ENCODE measurements at places on chromosomes 12 and 14.

GRCh38 chr12:58764100-58764953 lies 156.0 kb downstream of the LRIG3 start:
- no peak for DNase-seq

GRCh38 chr14:51719955-51720354 lies 68.2 kb downstream of the FRMD6 start:
- no peak for DNase-seq

- DNase-seq, result no peak
Measured at GRCh38 chr14:99119554-99120525, 152.2 kb downstream of the BCL11B start.

- DNase-seq, result peak; percentile 51
Measured at GRCh38 chr14:65352964-65353530, 59.5 kb upstream of the FUT8 start.

- DNase-seq, result no peak
Measured at GRCh38 chr12:92810370-92810769, 107.6 kb downstream of the PLEKHG7 start.

DNA sequence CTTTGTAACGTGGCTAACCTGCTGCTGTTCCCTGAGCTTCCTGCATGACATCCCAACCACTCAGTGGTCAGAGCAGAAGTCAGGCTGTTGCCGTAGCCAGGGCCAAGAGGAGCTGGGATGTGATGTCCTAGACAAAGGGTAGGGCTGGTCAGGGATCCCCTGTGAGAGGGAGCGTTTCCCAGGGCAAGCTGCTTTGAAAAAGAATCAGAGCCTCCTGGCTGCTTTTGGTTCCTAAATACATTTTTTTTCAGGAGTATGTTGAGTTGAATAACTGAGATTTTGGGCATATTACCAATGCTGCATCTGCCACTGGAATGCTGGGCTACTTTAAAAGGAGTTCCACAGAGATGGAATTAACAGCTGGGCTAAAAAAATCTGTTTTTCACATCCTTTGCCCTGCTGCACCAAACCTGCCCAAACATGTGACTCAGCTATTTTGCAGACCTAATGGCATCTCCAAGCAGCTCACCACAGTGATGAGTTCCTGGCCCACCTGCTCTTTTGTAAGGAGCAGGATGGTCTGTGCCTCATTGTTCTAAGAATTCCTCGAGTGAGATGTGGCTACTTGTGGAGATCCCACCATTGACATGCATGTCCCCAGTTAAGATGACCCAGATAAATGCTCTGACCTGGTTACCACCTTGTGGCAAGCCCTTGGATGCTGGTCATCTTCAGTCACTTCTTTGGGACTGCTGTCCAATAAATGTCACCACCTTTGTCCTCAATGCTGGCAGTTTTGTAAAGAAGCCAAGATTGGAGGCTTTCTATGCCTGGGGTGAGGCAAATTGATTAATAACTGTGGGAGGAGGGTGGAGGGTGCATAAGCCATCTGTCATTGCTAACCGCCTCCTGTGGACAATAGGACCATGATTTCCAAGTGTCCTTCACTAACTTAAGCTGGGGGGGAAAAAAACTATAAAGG lies 24.1 kb downstream of the ANKRD13A start:
- DNase-seq, result no peak

GRCh38 chr12:26011099-26011498 lies 52.6 kb downstream of the RASSF8 start:
- DNase-seq, result no peak

DNA sequence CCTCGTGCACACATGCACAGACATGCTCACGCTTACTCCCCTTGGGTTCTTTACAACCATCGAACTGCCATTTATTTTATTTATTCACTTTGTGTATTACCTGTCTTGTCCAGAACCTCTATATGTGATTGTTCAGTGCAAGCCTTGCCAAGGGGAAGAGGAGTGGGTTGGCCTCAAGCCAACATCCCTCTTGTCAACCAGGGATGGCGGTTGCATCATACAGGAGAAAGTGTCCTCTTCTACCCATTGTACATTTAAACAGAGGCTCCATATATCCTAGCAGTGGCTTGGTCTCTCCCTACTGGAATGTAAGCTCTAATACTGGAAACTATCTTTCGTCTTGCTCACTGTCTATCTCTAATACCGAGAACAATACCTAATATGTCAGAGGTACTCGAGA lies 108.4 kb downstream of the C12orf42 start:
- no peak for DNase-seq

GRCh38 chr12:84412226-84412625 lies 500.4 kb downstream of the SLC6A15 start:
- DNase-seq, result no peak

- no peak for DNase-seq
Measured at GRCh38 chr14:20458031-20458789, 3.0 kb downstream of the PIP4P1 start.

Data from HCT116 (cell line).